Fibroblast of skin of right biceps (primary cell): ENCODE measurements at places on chromosomes 2 and 18.

DNA sequence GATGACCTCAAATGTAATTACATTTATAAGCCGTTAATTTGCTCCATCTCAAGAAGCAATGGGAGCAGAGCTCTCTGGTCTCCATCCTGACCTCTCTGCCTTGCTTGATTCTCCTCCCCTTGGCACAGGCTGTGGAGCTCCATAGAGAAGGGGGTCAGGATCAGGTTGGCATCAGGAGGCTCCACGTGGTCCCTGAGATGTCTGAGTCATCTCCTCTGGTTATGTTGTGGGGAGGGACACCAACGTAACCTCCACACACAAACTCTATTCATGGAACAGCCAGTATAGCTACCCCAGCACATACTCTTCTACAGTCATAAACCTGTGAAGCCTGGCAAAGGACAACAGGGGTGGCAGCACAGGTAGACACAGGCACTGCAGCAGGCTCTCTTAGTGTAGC, 29.0 kb downstream of the TRABD2A start:
- DNase-seq = no peak

DNA sequence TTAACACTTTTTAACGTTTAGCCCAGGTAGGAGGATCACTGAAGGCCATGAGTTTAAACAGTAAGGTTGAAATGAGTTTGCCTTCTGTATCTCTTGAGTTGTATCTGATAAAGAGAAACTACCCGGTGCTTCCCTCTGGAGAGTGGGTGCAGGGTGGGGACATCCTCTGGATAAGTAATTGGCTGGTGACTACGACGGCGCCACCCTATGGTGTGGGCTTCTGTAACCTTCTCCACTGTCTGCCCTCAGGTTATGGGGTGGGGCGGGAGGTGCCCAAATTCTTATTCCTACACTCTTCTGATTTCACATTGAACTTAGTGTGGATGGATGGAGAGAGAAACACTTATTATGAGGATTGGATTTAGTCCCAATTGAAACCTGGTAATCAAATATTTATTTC, 68.8 kb downstream of the LDLRAD4 start:
- DNase-seq = no peak

- peak; percentile 5 for DNase-seq
Measured at GRCh38 chr2:50749216-50749615, 282.7 kb downstream of the NRXN1 start.

GRCh38 chr2:105760639-105761337, 16.1 kb downstream of the NCK2 start:
- DNase-seq = no peak

GRCh38 chr2:224870341-224870740, 154.2 kb upstream of the CCDC195 start:
- peak; percentile 34 for DNase-seq

DNA sequence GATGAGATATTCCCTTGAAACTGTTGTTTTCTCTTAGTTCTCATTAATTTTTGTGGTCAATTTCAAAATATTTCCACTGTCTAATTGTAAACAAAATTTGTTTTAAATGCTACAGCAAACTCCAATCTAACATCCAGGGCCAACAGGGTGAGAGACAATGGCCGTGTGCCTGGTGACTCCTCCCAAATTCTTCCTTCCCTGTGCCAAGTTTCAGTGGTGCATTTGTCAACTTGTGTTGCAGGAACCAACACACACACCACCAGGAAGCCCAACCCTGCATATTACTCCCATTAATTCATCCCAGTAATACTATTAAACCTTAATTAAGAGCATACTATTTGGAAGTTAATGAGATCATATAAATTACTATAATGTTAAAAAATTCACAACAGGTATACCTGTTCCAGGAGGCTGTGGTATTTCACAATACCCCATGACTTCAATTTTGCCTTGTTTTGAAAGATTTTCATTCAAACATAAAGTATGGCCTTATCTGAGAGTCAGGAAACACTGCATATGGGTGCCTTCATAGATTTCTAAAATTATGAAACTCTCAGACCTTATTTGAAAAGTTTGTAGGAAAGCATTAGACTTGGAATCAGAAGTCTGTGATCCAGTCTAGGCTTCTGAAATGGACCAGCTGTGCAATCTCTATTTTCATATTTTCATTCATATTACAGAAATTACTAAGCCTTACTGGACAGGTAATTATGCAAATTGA, 1.1 kb downstream of the SERPINB2 start:
- DNase-seq = no peak

DNA sequence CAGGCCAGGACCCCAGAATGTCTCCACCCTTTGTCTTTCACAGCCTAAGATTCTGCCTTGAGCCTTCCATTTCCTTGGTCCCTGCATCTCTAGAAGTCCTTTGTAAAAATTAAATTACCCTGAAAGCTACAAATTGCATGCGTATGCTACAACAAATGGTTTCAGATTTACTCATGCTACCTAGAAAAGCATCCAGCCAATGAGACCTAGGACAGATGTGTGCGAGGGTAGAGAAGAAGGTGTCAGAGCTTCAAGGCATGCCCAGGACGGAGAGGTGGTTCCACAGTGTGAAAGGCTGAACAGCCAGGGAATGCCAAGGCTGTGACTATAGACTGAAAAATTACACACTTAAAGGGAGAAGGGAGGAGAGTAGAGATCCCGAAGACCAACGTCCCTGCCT, 40.2 kb downstream of the CCBE1 start:
- no peak for DNase-seq

- DNase-seq = no peak
Measured at GRCh38 chr18:7373441-7373840, 142.6 kb downstream of the LRRC30 start.

GRCh38 chr18:78542204-78542603, 437.4 kb upstream of the SALL3 start:
- no peak for DNase-seq

DNA sequence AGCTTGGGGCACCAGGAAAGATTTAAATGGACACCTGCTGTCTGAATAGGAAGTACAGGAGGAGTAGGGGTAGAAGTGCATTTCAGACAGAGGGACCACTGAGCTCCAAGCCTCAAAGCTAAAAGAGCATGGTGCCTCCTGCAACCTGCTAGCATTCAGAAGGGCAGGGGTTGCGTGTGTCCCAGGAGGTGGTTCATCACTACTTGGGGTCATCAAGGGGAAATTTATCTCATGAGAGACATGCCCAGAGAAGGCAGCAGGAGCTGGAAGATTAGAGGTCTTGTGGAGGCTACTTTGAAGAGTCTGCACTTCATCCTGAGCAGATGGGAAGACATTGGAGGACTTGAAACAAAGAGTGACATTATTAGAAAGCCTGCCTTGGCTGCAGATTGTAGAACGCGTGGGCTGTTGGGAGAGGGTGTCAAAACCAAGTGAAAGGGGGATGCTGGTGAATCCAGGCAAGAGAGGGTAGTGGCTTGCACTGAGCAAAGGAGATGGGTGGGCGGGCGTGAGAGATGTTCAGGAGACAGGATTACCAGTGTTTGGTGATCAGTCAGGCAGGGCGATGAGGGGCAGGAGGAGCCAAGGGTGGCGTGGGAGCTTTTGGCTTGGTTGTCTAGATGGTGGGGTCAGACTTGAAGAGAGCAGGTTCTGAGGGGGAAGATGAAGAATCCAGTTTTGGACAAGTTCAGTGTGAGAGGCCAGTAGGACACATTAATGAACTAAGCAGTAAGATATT, 154.0 kb downstream of the DYSF start:
- DNase-seq = no peak

GRCh38 chr2:178066890-178067669, 5.5 kb downstream of the PDE11A start:
- peak; percentile 15 for DNase-seq

DNA sequence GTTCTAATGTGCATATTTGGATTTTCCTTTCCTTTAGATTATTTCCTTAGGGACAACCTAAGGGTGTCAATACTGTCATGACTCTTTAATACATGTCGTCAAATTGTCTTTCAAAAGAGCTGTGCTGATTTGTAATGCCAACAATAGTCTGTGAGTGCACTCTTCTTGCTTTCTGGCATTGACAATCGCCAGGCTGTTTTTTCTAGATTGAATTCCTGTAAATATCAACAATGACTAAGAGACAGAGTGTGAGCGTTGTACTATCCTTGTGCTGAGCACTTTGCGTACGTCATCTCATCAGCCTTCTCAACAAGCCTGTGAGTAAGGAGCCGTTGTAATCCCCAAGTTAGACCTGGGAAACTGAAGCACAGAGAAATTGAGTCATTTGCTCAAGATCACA, 96.0 kb downstream of the ACOXL start:
- DNase-seq = no peak

GRCh38 chr2:125696560-125696959, 959.4 kb upstream of the GYPC start:
- no peak for DNase-seq

- DNase-seq = no peak
Measured at GRCh38 chr2:46050489-46050888, 246.7 kb upstream of the EPAS1 start.

GRCh38 chr18:75503615-75504014, 76.1 kb upstream of the SMIM21 start:
- DNase-seq = no peak

GRCh38 chr2:73176205-73176880, 26.0 kb upstream of the NOTO start:
- DNase-seq = peak; percentile 33

GRCh38 chr2:19690429-19690828, 211.4 kb downstream of the TTC32 start:
- DNase-seq = no peak

DNA sequence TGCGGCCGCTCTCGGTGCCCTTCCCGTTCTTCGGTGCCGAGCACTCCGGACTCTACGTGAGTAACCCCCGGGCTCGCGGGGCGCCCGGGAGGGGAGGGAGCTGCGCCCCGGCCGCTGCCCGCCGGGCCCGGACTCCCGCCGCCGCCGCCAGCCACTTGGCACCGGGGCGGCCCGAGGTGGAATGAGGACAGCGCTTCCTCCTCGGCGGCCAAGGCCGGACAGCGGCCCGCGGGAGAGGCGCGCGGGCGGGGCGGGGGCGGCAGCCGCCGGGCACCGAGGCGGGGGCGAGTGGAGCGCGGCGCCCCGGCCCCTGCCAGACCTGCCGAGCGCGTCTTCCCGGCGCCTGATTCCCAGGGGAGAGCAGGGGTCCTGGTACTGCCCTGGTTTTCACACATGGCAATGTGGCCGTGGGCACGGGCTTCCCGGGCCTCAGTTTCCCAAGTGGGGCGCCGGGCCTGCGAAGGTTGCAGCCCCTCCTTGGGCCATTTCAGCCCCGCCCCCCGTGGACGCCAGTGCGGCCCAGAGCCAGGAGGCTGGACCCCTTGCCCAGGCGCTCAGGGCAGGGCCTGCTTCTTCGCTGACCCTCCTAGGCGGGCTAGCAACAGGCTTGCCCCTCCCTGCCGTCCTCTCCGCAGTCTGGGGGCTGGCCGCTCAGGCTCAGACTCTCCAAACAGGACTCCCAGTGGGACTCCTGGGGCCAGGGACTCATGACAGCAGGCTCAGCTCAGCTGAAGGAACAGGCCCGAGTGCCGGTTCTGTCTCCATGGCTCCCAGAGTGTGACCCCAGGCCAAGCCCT, 775 bp downstream of the SNED1 start:
- DNase-seq = no peak

DNA sequence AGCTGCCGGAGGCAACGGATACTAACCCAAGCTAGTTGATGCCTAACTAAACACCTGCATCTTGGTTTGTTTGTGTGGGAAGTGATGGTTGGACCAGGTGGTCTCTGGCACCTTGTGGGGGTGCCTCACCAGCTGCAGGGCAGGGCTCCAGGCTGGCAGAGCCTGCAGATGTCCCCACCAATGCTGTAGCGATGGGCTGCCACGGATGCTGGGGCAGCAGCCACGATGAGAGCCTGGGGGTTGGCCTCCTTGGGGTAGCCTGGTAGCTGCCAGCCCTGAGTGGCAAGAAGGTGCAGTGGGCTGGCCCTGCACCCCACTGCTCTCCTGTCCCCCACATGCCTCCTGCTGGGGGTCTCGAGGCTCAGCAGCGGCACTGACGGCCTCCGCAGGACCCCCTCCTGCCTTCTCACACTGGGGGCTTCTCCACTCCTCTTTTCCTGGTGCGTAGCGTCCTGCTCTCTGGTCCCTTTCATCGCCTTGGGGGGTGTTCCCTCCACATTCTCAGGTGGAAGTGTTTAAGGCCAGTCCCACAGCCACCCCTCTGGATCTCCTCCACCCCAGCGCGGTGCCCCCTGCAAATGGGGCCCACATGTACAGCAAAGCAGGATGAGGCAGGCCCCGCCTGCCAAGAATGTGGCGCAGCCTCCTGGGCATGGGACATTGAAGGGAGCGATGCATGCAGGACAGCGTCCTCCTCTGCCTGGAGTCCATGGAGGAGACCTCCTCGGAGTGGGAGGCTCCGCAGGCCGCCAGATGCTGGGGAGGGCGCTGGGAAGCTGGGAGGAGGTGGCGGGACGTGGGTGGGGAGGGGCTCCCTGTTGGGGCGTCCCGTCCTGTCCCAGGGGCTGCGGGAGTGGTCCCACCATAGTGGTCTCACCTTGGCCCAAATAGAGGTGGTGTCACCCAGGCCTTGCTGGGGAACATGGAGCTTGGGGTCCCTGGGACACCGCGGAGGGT, 173.1 kb downstream of the ASB1 start:
- DNase-seq = no peak

GRCh38 chr18:29191263-29191662, 1014.3 kb upstream of the CDH2 start:
- peak; percentile 36 for DNase-seq

GRCh38 chr2:1823187-1824169, 79.2 kb upstream of the PXDN start:
- no peak for DNase-seq

- peak; percentile 90 for DNase-seq
Measured at GRCh38 chr2:159982270-159982669, 80.1 kb downstream of the PLA2R1 start.

- no peak for DNase-seq
Measured at GRCh38 chr2:173990245-173990644, 25.1 kb upstream of the SP3 start.

DNA sequence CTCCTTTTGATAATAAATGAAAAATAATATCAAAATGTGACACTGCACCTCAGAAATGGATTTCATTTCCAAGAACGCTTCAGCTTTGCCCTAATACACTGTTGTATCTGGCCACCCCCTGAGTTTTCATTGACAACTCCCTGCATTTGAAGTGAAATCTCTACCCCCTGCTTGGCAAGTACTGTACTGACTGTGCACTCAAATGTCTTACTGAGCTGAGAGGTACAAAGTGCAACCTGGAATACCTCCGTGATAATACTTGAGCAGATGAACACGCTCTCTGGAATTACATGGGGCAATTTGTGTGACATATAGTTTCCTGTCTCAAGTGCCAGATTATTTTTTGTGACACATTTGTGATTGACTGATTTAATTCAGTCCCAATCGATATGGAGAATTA, 231.1 kb downstream of the LRP1B start:
- DNase-seq = no peak

GRCh38 chr2:150467621-150467963, 19.9 kb downstream of the RND3 start:
- no peak for DNase-seq

DNA sequence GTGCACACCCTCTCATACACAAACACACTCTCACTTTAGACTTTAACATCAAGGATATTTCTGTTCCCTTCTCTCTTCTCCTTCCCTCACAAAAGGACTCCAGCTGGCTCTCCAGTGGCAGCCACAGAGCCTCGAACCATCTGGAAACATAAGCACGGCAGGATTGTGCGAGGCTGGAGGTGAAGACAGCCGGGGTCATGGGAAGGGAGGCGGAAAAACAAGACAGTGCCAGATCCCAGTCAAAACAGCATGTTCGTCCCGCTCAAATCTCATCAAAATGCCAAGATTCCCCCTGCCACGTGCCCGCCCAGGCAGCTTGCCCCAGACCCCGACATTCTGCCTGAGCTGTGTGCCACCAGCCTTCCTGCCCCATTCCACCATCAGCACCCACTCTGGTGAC, 180.3 kb downstream of the ZBTB7C start:
- DNase-seq = no peak

- DNase-seq = peak; percentile 40
Measured at GRCh38 chr18:74963820-74964446, 245.0 kb downstream of the PTGR3 start.

GRCh38 chr2:63525905-63526304, 62.4 kb downstream of the WDPCP start:
- no peak for DNase-seq
